ENCODE measurements at places on chromosomes 5 and 9. TPM values are rescaled to one million over a fixed set of nuclear protein-coding genes. Genes with fewer than 3 reads are reported as not detected.

The NUTM2F gene
- 0.07 TPM for total RNA-seq

The NANS gene
- total RNA-seq, result 266 TPM

The SLC9A3 gene
- 1.2 TPM for total RNA-seq

The DMRTA1 gene
- total RNA-seq, result 0.07 TPM

The SGCD gene
- not detected for total RNA-seq

The UHRF2 gene
- total RNA-seq, result 44.2 TPM

The ROPN1L gene
- total RNA-seq, result not detected

DNA sequence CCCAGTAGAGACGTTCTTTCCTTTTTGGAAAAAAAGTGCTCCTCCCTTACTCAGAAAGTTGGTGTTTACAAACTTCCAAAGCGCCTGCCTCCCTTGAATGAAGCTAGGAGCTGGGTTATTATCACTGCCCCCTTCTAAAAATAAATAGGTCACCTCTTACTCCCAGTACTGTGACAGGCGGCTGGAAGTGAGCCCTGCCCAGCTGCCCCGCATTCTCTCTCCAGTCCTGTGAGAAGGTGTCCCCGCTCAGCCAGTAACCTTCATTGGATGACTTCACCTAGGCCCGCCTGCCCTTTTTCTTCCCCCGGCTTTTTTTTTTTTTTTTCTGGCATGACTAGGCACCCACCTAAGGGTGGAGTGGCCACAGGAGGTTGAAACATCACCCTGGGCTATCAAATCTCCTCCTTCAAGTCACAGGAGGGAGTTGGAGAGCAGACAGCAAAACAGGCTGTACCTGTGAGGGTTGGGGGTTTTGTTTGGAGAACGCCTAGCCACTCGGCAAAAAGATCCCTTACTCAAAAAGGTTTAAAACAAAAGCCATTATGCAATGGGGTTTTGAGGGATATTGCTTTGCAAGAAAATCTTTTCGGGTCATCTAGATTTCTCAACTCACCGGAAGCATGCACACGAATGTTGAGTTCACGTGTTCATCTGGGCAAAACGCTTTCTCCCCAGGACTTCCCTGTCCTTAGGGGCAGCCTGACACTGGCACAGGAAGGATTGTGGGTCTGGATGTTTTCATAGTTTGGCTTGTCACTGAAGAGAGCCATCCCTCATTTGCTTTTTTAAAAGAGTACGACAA, 43.3 kb upstream of the ZNF622 start:
- H3K4me3 ChIP-seq, result no peak overlapping the region
- no peak overlapping the region for H3K27ac ChIP-seq
- H3K27me3 ChIP-seq, result no peaks in the 10 kb centered on the region
- H3K4me1 ChIP-seq, result 0 out of 2 replicates have a peak, but pooled peaks cover 7% of the 10 kb centered on the region

- no peak overlapping the region for H3K27ac ChIP-seq
- peaks cover 85% of the 10 kb centered on the region for H3K4me1 ChIP-seq
- no peaks in the 10 kb centered on the region for H3K36me3 ChIP-seq
- no peak for DNase-seq
- no peak overlapping the region for H3K4me3 ChIP-seq
- no peaks in the 10 kb centered on the region for H3K27me3 ChIP-seq
Measured at GRCh38 chr5:145943674-145944121, 7.3 kb downstream of the SH3RF2 start.

DNA sequence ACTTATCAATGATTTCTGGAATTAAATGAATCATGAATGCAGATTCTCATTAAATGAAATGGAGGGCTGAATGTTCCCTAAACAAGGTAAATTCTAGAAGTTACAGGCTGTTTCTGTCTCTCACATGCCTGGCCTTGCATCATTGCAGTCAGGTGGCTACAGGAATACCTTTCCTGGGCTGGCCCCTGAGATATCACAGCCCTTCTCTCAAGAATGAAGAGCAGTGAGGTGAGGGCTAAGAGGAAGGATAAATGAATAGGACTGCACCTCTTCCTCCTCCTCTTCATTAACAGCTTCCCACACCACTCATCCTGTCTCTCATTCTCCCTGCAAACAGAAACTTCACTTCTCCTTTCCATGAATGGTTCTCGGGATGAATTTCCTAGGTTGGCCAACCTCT, 22.5 kb downstream of the ARHGEF28 start:
- no peak overlapping the region for H3K27ac ChIP-seq
- no peaks in the 10 kb centered on the region for H3K27me3 ChIP-seq
- no peak overlapping the region for H3K4me3 ChIP-seq
- peaks cover 1% of the 10 kb centered on the region for H3K36me3 ChIP-seq
- peaks cover 33% of the 10 kb centered on the region for H3K4me1 ChIP-seq
- no peak for DNase-seq

DNA sequence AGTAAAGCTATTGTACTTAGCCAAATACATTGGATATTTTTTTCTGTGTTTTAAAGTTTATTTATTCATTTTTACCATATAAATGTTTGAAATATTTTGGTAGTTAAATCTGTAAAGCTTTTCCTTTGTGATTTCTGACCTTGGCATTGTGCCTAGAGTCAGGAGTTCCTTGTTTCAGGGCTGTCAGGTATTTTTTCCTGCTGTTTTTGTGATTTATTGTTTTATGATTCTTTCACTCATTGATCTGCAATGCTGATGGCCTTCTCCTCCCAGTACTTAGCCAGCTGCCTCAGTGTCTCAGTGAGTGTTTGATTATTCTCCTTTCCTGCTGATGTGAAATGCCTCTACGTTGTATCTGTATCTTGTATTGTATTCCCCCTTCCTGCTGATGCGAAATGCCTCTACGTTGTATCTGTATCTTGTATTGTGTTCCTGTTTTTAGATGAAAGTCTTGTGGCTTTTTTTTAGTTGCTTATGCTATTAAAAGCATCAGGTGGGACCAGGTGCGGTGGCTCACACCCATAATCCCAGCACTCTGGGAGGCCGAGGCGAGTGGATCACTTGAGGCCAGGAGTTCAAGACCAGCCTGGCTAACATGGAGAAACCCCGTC, 61.0 kb downstream of the EHMT1 start:
- DNase-seq, result no peak
- no peak overlapping the region for H3K4me3 ChIP-seq
- H3K4me1 ChIP-seq, result no peaks in the 10 kb centered on the region
- no peak overlapping the region for H3K27ac ChIP-seq
- H3K27me3 ChIP-seq, result no peaks in the 10 kb centered on the region

- no peak overlapping the region for H3K4me3 ChIP-seq
- no peaks in the 10 kb centered on the region for H3K36me3 ChIP-seq
- peaks cover 11% of the 10 kb centered on the region for H3K4me1 ChIP-seq
- DNase-seq, result peak; percentile 36
Measured at GRCh38 chr5:16791036-16791705, 144.9 kb downstream of the MYO10 start.

GRCh38 chr9:16970321-16970720, 99.9 kb upstream of the BNC2 start:
- DNase-seq, result no peak
- H3K27ac ChIP-seq, result no peak overlapping the region
- no peaks in the 10 kb centered on the region for H3K36me3 ChIP-seq

DNA sequence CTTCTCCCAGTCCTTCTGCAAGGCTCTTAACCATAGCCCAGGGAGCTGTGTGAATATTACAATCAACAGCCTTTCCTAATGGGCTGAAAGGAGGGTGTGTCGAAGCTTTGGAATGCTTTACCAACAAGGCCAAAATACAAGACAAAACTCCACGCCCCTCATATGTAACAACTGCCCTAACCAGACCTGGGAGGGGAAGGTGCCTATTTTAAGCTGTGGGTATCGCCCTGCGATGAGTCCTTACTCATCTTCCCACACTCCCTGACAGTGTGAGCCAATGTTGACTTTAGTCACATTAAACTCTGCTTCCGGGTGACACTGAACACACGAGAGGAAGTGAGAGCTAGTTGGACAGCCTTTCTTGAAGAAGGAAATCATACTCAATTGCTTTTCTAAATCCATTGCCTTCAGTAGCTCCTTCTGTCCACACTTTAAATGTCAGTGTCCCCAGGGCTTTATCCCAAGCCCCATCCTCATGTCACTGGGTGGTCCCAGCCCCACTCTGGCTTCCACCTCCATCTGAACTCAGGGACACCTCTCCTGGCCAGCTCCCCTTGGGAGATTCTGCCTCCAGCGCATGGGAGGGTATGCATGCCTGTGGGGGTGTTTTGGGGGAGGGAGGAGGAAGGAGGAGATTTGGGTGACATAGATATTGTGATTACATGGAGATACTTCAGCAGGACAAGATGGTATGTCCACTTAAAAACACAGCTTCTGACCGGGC, 6.5 kb upstream of the TBC1D9B start:
- peak; percentile 34 for DNase-seq
- peaks cover 15% of the 10 kb centered on the region for H3K27me3 ChIP-seq
- no peak overlapping the region for H3K4me3 ChIP-seq
- H3K4me1 ChIP-seq, result peaks cover 13% of the 10 kb centered on the region
- H3K27ac ChIP-seq, result no peak overlapping the region

DNA sequence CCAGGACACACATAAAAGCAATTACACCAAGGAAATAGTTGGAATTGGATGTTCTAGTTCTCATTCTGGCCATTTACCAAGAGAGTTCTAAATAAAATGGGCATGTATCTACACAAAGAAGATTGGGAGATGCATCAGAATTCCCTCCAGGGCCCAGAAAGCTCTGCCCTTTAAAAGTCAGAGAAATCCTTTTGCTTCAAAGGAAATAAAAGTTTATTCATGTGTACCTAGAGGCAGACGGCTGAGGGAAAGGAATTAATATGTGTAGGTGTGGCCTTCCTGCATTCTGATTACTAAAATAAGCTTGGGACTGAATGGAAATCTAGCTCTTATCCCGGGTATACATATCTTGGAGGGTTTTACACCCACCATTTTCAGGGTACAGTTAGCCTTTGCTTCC, 719.4 kb downstream of the SEMA5A start:
- H3K27ac ChIP-seq, result no peak overlapping the region
- H3K27me3 ChIP-seq, result no peaks in the 10 kb centered on the region
- DNase-seq, result no peak
- no peak overlapping the region for H3K4me3 ChIP-seq
- H3K4me1 ChIP-seq, result no peaks in the 10 kb centered on the region

DNA sequence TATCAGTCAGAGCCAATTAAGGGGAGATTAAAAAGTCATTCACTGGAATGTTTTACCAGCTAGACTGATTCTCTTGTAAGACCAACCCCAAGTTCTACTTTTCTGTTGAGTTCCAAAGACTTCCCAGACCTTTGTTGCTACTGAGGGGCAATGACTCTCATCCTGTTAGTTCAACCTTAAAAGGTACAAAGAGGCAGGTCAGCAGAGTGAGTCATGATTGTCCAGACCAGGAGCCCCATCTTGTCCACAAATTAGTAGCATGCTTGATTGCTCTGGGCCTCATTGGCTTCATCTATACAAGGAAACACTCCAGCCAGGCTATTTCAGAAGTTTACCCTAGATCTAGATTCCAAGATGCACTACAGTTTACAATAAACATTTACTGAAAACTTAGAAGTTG, 79.9 kb upstream of the IL7R start:
- no peaks in the 10 kb centered on the region for H3K36me3 ChIP-seq
- DNase-seq, result no peak
- no peaks in the 10 kb centered on the region for H3K27me3 ChIP-seq
- no peaks in the 10 kb centered on the region for H3K4me1 ChIP-seq

DNA sequence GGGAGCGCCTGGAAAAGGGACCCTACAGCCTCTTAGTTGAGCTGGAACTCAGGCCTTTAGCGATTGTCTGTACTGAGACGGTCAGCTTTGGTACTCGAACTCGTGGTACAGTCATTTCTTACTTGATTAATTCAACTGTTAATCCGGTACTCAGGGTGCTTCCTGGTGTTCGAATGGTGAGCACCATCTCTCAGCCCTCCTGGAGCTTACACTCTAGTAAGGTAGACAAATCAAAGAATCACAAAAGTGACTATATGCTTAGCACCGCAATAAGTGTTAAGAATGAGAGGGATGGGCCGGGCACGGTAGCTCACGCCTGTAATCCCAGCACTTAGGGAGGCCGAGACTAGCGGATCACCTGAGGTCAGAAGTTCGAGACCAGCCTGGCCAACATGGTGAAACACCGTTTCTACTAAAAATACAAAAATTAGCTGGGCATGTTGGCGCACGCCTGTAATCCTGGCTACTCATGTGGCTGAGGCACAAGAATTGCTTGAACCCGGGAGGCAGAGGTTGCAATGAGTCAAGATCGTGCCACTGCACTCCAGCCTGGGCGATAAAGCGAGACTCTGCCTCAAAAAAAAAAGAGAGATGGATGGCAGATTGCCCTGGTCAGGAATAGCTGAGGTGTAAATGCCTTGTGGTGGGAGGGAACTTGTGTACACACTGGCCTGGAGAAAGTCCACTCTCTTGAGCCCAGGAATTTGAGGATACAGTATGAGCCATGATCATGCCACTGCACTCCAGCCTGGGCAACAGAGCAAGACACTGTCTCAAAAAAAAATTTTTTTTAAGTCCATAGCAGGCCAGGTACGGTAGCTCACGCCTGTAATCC, 981 bp downstream of the TCOF1 start:
- peaks cover 30% of the 10 kb centered on the region for H3K36me3 ChIP-seq
- peak overlapping the region; percentile 72 for H3K27ac ChIP-seq
- peak overlapping the region; percentile 80 for H3K4me3 ChIP-seq
- peak; percentile 70 for DNase-seq
- H3K4me1 ChIP-seq, result peaks cover 80% of the 10 kb centered on the region

- H3K4me3 ChIP-seq, result no peak overlapping the region
- H3K27ac ChIP-seq, result no peak overlapping the region
- H3K4me1 ChIP-seq, result 0 out of 2 replicates have a peak, but pooled peaks cover 5% of the 10 kb centered on the region
- no peaks in the 10 kb centered on the region for H3K36me3 ChIP-seq
Measured at GRCh38 chr5:54001976-54002775, 308.2 kb downstream of the ARL15 start.

DNA sequence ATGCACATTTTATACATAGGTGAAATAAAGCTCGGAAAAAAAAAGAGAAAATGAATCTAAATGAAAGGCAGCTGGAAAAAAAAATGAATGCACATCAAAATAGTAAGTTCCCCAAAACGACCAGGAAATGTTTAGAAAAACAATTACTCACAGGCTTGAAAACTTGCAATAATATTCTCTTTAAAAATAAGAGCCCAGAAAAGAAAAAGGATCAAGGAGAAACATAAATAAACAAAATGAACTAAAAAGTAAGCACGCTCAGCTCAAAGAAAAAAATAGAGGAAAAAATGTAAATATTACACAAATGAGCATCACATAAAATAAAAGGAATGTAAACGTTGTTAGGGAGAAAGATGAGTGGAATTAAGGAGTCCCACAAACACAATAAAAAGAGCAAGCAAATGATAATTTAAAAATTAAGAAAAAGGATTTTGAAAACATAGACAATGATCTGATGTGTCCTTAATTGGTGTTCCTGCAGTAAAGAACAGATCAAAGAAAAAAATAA, 54.2 kb downstream of the SLC27A6 start:
- H3K27me3 ChIP-seq, result no peaks in the 10 kb centered on the region
- no peak for DNase-seq
- H3K27ac ChIP-seq, result no peak overlapping the region
- no peaks in the 10 kb centered on the region for H3K4me1 ChIP-seq

- peaks cover 53% of the 10 kb centered on the region for H3K36me3 ChIP-seq
- DNase-seq, result peak; percentile 35
- no peak overlapping the region for H3K4me3 ChIP-seq
Measured at GRCh38 chr9:131473198-131473885, 29.4 kb upstream of the POMT1 start.
